IPS-NIHi11 (cell line): ENCODE measurements at places on chromosomes 7 and 10.

- no peak for DNase-seq
Observed at GRCh38 chr7:148037044-148037443, 553.5 kb upstream of the C7orf33 start.

- DNase-seq, result no peak
Observed at GRCh38 chr10:80988755-80989154, 451.1 kb downstream of the SH2D4B start.

GRCh38 chr10:102375250-102375649 is 20.3 kb upstream of the NFKB2 start:
- peak; percentile 40 for DNase-seq

DNA sequence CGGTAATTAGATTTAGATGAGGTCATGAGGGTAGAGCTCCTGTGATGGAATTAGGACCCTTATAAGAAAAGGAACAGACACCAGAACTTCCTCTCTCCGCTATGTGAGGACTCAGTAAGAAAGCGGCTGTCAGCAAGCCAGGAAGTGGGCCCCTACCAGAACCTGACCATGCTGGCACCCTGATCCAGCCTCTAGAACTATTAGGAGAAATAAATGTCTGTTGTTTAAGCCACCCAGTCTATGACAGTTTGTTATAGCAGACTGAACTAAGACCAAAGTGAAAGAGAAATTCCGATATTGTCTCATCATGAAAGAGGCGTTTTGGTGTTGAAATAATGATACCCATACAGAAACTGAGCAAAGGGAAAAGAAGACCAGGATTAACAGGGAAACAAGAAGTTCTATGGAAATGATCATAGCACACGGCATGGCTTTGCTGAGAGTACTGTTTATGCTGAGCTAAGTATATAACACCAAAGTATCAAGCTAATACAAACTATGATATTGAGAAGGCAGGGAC is 9.2 kb downstream of the CLEC2L start:
- DNase-seq, result no peak

DNA sequence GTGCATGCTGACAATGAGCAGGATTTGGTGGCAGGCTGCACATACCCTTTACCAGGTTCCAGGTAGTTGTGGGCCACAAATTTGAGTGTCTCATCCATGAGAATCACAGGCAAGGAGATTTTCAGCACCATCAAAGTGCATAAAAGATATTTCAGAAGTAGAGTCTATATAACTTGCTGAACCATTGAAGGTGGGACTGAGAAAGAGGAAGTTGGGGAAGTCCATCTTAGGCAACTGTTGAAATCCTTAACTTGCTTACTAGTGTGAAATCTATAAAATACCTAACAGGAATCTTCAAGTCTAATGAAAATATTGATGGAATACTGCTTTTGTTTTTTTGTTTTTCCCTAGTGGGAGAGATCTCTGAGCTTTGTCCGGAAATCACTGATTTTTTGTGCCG is 325.1 kb upstream of the PLXDC2 start:
- no peak for DNase-seq

GRCh38 chr10:68239596-68240150 is 7.8 kb upstream of the ATOH7 start:
- no peak for DNase-seq

- no peak for DNase-seq
Observed at GRCh38 chr10:71525721-71526120, 129.0 kb downstream of the CDH23 start.

DNA sequence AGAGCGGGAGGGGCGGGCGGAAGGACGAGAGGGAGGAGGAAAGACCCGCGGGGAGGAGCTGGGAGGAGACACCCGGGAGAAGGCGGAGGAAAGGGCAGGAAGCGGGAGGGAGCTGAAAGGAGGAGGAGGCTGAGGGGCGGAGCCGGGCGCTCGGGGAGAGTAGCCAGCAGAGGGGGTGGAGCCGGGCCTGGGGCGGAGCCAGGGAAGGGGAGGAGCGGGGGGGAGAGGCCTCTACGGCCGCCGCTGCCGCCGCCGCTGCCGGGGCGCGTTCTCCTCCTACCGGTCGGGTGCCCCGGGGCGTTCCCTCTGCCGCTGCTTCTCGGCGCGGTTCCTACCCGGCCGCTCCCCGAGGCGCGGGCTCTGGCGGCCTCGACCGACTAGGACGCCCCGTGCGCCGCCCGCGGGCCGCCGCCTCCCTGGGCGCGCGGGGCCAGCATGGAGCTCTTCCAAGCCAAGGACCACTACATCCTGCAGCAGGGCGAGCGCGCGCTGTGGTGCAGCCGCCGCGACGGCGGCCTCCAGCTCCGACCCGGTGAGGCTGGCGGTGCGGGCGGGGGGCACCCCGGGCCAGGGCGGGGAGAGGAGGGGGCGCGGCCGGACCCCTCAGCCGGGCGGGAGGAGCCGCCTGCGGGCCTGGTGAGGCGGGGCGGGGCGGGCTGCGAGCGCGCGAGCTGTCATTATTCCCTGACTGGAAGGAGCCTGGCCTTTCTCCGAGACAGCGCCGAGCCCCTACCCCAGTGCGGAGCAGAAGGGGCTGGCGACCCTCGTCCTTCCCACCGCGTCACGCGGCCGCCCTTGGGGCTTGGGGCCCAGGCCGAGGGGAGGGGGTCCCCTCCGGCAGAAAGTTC is at the start of gene INPP5F:
TSS of gene INPP5F (plus strand) at position 223 of the 848 bp plus-strand sequence. CDS start at position 436, 213 bp downstream.
- peak; percentile 100 for DNase-seq

DNA sequence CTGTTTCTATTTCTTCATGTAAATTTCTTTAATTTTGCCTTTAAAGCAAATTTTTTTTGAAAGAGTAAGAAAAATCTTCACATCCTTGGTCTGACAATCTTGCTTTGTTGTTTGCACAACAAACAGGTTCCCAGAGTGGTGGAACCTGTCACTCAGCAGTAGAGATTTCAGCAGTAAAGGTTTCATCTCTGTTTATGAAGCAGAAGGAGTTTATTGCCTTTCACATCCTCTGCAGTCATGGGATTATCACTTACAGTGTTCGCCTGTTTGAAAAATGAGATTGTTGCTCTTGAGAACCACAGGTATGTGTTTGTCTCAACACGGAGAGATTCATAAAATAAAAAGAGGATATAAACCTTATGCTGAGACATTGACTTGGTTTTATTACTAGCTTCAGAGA is 342.6 kb downstream of the IPMK start:
- no peak for DNase-seq

DNA sequence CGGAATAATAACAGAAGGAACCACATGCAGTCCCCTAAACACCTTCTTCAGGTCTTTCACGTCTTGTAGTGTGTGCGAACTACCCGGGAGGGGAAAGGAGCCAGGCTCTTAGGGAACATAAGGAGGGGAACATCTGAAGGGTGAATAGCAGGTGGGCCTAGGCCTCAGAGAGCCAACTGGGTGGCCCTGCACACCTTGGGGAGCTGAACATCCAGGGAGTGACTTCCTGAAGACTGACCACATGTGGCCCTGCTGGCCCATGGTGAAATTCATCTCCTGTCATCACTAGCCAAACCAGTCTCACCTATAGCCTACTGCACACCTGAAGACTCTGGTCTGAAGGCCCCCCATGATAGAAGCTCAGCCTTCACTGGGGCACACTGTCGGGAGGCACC is 5.6 kb downstream of the CALML3 start:
- no peak for DNase-seq

DNA sequence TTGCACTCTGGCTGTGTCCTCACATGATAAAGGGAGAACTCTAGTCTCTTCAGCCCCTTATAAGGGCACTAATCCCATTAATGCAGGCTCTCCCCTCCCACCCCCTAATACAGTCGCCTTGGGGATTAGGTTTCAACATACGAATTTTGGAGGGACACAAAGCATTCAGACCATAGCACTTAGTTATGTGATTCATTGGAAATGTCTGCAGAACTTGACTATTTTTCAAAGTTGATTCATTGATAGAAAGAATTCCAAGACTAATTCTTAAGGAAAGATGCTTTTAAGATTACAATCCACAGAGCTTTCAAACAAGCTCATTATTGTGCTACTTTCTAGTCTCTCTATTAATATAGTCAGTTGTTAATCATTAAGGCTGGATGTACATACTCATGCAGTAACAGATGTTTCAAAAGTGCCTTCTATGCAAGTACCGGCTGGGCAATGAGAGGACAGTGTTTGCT is 85.3 kb upstream of the RPA3 start:
- DNase-seq, result no peak

GRCh38 chr7:143314127-143314526 is 1.8 kb upstream of the CLCN1 start:
- DNase-seq, result no peak

GRCh38 chr10:29811751-29812427 is 177.1 kb upstream of the SVIL start:
- peak; percentile 33 for DNase-seq

DNA sequence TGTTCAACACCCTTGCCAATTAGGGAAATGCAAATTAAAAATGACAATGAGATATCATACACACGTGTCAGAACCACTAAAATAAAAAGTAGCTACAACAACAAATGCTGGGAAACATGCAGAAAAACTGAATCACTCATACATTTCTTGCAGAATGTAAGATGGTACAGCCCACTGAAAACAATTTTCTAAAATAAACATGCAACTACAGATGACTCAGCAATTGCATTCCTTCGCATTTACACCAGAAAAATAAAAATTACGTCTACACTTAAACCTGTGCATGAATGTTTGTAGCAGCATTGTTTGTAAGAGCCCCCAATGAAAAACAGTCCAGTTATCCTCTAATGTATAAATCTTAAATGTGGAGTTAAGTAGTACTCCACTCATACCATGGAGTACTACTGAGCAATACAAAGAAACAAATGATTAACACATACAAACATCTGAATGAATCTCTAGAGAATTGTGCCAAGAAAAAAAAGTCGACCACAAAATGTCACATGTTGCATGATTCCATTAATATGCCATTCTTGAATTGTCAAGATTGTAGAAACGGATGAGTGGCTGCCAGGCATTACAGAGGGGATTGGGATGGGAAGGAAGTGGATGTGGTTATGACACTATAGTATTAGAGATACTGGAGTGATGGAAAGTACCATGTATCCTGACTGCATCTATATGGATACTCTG is 134.6 kb upstream of the NPSR1 start:
- no peak for DNase-seq

DNA sequence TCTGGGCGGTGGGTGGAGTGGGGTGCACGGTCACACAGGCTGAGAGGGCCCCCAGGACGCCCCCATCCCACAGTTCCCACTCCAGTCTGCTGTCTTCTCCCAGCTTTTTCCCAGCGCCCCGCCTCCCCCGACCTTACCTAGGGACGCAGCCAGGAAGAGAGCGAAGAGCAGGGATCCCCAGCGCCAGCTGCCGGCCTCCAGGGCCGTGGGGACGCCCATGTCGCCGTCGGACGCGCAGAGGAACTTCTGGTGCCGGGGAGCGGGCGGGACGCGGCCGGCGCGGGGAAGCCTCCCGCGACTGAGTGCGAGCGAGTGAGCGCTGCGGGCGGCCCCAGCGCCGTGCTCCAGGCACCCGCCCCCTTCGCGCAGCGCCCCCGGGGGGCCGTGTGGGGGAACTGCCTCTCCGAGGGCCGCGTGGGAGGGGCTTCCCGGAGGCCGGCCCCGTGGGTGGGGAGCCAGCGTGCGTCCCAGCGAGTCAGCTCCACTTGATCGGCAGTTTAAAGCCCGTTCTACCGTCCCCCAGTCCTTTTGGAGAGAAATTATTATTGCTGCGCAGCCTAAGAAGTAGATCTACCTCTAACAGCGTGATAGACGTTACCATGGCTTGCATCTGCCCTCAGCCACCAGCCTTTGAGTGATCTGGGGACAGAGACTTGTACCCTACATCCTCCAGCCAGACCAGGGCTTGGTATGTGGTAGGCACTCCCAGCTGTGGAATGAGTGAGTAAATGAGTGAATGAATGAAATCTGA is at the start of gene VSIR:
TSS of gene VSIR (minus strand) at position 300 of the 751 bp plus-strand sequence. CDS start at position 219, 81 bp downstream.
- peak; percentile 96 for DNase-seq

DNA sequence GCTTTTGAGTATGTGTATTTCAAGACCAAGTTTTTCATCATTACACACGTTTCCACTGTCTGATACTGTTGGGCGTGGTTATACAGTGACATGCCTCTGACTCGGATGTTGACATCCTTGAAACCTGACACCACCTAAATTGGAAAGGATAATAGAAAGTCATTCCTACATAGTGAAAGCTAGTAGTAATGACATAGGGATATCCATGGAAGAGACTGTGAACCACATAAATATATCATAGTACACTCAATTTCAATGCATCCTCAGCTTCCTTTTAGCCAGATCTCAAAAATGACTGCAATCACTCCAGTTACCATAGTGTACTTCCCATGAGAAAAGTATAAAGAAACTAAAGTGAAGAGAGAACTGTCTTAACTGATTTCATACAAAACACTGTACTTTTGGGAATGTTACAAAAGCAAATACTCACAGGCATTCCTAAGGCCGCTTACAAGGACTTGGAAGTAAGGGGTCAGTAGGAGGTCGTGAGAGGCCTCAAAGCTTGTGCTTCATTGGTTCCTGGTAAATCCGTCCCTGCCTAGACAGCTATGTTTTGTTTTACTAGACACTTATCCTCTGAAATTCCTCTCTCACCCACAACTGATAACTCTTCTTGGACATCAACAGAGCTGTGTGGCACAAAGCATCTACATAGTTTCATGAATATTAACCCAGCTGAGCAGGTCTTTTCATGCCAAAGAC is 71.8 kb upstream of the VWDE start:
- no peak for DNase-seq

DNA sequence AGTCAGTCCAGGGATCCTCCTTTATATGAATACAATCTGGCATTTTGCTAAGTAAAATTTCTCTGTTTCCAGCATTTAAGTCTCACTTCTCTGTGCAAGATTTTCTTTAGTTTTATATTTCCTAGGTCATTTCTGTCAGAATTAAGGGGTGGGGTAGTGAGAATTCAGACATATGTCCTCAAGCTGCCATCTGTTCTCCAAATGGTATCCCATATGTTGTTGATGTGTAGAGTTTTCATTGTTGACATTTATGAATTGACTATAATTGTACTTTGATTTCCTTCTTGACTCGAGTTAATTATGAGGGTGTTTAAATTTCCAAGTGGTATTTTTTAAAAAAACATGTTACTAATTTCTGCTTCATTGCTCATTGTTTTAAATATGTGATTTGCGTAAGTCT is 148.8 kb downstream of the NPSR1 start:
- no peak for DNase-seq

DNA sequence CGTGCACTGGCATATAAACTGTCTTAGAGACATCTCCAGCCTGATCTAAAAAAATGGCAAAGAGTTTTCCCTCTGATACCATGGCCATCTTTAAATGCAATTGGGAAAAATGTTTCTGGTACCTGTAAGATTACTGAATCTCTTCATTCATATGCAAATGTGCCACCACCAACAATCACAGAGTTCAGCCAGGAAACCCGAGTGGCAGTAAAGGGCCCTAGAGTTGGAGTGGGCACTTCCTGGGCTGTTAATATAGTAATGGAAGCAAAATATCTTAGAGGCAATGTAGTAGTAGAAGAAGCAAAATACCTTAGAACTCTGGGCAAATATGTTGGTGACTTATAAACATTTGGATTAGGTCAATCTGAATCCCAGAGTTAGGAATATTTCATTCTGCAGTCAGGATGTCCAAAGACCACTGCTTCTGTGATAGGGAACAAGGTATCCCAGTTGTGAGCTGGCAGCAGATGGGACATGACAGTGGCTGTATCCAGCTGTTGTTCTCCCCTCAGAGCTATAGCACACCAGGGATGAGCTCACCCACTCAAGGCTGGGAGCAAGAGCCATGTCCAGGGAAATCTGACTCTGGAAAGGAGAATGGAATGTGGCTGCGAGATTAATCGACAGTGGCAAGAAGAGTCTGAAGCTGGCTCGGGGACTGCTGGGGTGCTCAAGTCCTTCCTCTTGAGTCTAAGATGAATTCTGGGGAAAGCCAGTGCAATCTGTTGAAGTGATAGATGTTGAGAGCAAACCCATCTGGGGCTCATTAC is 332.1 kb downstream of the PHTF2 start:
- DNase-seq, result no peak
